ENCODE measurements at places on chromosomes 2 and 18.

GRCh38 chr2:67880291-67880761 lies 182.5 kb downstream of the C1D start:
- DNase-seq, result no peak

- DNase-seq, result no peak
These were observed 38.2 kb upstream of the PNO1 start for GRCh38 chr2:68119504-68119903.

- DNase-seq, result no peak
These were observed 9.9 kb downstream of the CNNM4 start for GRCh38 chr2:96770442-96771202.

GRCh38 chr2:25276569-25277465 lies 64.9 kb downstream of the DNMT3A start:
- DNase-seq, result no peak

GRCh38 chr2:136844546-136844945 lies 79.2 kb downstream of the THSD7B start:
- DNase-seq, result no peak

DNA sequence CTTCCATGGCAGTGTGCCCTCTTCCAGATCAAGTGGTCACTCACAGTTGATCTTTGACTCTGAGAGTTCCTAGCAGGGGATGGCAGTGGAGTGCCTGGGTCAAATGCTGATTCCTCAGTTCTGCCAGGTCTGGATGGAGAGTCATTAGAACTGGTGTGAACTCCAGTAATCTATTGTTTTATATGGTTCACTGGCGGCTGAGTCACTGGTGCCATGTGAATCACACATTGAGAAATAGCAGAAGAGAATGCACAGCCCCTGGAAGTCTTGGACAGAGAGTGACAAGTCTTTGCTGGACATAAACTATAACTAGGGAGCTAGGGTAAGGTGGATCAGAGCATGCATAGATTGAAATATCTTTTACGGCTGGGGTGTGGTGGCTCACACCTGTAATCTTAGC lies 86.9 kb downstream of the EIF2AK3 start:
- DNase-seq, result no peak

- DNase-seq, result no peak
These were observed 40.6 kb upstream of the CSRNP3 start for GRCh38 chr2:165428926-165429325.

DNA sequence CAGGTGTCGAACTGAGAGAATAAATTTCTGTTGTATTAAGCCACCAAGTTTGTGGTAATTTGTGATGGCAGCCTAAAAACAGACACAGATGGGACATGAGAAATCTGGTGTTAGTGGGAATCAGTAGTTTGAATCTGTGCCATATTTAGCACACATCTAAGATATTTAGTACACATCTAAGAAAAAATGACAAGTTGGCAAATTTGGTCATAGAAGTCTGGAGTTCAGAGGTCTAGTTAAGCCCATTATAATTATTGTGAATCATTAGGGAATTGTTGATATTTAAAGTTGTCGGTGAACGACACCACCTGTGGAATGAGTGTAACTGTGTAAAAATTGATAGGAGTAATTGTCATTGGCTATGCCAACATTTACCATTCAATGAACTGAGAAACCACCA lies 1138.8 kb upstream of the TMEFF2 start:
- DNase-seq, result no peak

DNA sequence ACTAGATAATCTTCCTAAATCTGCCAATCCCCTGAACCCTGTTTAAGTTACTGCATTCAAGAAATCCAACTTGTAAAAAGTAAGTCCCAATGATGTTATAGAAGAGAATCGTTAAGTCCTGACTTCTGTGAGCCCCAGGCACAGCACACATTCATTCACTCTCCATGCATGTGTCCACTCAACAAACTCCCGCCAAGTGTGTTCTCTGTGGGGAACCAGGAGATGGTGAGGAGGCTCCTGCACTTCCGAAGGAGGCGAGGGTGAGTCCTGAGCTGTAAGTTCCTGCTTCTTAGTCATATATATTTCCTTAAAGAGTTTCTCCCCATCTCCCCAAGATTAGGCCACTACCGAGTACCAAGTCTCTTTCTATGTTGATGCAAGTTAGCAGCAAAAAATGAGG lies 635.0 kb upstream of the ID2 start:
- no peak for DNase-seq

Measured in NCI-H2171 (cell line).